BE2C (cell line): ENCODE measurements at places on chromosomes 13 and 19.

- DNase-seq = peak; percentile 19
These were observed 524.7 kb downstream of the MYO16 start for GRCh38 chr13:109154146-109154545.

- DNase-seq = no peak
These were observed 2.8 kb upstream of the PSPN start for GRCh38 chr19:6378486-6378885.

DNA sequence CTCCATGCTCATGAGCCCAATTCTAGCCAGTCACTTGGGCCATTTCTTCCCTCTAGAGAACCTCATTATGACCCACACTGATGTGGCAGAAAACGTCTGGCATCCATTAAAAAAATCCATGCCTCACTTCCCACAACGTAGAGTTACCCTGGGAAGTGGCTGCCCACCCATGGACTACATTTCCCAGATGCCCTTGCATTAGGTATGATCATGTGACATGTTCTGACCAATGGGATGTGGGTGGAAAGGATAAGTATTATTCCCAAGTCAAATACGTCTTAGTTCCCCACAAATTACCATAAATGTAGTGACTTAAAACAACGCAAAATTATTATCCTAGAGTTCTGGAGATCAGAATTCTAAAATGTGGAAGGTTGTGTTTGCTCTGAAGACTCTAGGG, 47.9 kb upstream of the ZNRF4 start:
- DNase-seq = peak; percentile 68

DNA sequence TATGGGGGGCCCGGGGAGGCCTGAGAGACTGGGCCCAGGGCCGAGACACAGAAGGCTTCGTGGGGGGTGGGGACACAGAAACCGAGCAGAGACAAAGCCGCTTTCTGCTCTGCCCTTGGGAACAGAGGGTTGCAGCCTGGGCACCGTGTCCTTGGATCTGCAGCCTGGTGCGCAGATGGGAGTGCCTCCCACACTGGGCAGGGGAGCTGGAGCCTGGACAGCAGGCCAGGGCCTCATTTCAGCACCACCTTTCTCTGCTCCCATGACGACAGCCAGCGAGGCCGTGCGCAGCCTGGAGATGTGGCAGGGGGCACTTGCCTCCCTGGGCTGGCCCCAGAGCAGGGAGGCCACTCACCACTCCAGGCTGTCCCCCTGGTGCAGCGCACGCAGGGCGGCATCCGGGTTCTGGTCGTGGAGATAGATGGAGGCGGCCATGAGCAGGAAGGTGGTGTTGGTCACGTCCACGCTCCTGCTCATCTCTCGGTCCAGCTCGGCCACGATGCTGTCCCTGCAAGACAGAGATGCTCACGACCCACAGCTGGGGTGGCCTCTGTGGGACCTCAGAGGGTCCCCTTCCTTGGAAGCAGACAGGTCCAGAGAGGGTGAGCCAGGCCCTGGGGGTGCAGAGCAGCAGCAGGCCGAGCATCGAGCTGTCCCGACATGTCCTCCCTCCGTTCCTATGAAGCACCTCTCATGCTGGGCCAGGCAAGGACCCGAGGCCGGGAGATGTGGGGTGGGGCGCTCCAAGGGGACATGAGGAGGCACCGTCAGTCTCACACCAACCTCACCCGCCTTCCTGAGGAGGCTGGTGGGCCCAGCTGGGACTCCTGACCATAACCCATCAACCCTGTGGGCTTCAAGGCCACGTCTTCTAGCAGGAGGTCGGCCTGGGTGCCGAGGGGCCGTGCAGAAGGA, 10.9 kb upstream of the CERS1 start:
- peak; percentile 6 for DNase-seq

- peak; percentile 40 for DNase-seq
These were observed 800.2 kb downstream of the EFNB2 start for GRCh38 chr13:105735281-105735680.

GRCh38 chr13:51231456-51231855, 9.3 kb downstream of the FAM124A start:
- DNase-seq = no peak

DNA sequence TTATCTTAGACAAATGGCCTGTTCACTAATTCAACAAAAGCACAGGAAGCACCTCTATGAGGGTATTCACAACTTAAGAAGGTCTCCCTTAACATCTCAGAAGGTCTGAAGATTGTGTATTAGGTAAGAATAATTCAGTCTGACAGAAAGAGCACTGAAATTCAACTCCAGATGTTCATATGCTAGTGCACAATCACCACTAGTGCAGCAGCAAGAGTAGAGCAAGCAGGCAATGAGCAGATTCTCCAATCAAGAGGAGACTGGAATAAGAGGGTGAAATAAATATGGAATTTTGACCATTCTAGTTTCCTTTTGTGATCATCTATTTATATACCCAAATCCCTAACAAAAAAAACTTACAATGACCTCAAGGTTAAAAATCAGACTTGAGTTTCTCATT, 52.0 kb downstream of the MPHOSPH8 start:
- DNase-seq = no peak

DNA sequence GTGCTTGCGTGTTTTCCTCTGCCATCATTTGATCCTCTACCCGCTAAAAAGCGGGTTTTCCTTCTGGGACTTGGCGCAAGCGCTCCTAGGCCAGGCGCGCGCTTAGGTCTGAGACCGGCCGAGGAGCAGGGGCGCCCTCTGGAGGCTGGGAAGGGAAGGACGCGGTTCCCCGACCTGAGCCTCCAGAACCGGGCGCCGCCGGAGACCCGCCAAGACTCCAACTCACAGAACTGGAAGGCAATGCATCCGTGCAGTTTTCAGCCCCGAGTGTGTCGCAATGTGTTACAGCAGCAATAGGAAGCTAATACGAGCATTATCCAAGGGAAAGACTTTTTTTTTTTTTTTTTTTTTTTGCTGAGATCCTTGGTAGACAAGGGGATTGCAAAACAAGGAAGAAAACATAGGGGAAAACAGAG, 190.9 kb downstream of the COL4A1 start:
- DNase-seq = peak; percentile 70
